NCI-H345 (cell line): ENCODE measurements at places on chromosomes 7 and 10.

- DNase-seq = no peak
Observed at GRCh38 chr10:87657371-87657770, 2.3 kb upstream of the PAPSS2 start.

- DNase-seq = no peak
Observed at GRCh38 chr7:95922191-95922590, 149.8 kb downstream of the DYNC1I1 start.

- DNase-seq = no peak
Observed at GRCh38 chr10:109504401-109504800, 418.9 kb downstream of the XPNPEP1 start.

- no peak for DNase-seq
Observed at GRCh38 chr10:87915989-87916388, 52.6 kb downstream of the PTEN start.

- DNase-seq = no peak
Observed at GRCh38 chr7:128221929-128222403, 19.1 kb upstream of the LEP start.

DNA sequence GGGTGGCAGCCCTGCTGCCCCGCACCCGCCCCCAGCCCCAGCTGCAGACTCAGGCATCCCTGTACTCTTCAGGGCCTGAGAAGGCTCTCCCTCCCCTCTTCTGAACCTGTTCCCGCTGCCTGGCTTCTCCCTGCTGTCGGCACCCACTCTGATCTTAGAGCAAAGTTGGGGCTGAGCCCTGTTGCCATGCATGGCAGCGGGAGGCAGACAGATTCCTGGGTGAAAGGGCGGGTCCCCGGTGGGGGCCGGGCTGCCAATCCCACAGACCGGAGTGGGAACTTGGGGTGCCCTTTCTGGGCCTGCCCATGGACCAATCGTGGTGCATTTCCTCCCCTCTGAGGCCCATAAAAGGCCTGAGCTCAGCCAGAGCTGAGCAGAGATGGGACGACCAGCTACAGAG lies 80.7 kb downstream of the SPDYE5 start:
- DNase-seq = no peak

DNA sequence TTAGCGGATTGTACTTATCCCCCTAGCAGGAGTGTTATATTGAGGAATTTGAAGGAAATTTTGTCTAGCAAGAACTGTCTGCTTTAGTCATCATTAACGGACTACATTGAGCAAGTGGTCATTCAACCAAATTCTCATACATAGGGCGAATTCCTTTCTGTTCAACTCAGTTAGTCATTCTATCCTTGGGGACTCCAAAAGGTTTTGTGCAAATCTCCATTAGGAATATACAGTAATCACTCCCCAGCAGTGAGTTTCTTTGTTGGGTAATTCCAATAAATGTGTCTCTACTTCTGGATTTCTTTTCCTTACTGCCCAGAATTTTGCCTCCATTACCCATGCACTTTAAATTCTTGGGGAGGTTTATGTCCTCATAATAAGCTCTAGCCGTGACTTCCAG lies 51.1 kb downstream of the EPDR1 start:
- no peak for DNase-seq

DNA sequence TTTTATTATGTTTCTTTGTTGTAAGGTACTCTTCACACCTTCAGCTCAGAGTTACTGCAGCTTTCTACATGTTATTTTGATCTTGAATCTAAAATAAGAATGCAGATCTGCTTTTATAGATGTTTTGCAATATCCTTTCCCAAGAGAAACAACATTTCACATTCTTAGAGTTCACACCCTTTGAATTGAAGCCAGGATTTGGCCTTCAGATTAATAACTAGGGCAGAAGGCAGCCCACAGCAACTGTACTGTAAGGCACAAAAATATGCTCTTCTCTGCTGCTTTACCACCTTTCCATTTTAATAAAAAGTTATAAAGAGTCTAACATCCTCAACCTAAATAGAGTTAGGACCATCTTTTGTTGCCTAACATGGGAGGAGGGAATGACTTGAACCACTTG lies 224.7 kb downstream of the LHFPL3 start:
- DNase-seq = no peak

DNA sequence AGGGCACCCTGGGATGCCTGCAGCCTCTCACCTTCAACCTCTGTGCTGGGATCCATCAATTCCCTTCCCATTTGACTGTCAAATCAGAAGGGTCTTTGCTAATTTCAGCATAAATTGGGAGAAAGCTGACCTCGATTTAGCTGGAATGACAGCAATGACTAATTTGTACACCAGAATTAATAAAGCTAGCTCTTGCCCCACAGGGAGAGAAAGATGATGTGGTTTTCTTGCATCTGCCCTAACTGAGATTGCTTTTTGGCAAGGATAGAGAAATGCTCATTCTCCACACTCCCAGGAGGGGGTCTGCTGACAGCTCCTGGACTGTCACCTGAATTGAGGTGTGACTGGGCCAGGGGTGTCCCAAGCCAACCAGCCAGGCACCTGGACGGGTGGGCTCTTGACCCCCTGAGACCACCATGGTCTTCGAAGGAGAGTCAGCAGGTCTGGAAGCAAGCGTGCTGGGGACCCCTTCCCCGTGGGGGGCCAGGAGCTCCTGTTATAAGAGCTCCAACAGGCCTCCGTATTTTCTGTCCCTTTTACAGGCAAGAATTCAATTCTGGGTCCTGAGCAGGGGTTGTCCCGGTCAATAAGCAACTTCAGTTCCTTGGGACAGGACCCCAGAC lies 42.1 kb downstream of the RBM17 start:
- DNase-seq = no peak
